WTC11 (cell line): ENCODE measurements at places on chromosomes 2 and 18. TPM values are rescaled to one million over a fixed set of nuclear protein-coding genes. Genes with fewer than 3 reads are reported as not detected.

GRCh38 chr18:63832470-63832869 lies 55.0 kb upstream of the SERPINB2 start:
- no peak overlapping the region for H3K4me3 ChIP-seq
- H3K27me3 ChIP-seq = no peaks in the 10 kb centered on the region
- no peak overlapping the region for H3K27ac ChIP-seq
- H3K36me3 ChIP-seq = no peaks in the 10 kb centered on the region

DNA sequence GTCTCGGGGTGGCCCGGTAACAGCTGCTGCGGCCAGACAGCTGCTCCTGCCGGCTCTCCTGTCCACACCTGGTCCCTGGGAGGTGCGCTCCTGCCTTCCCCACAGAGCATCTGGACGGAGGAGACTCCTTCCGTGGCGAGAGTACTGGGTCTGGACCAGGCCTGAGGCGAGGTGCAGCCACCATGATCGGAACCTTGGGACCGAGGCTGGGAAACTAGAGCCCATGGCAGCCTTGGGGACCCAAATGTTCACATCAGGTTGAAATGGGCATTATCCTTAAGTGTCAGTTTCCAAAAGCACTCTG lies 628 bp downstream of the GIGYF2 start:
- H3K27ac ChIP-seq = peak overlapping the region; percentile 78
- DNase-seq = no peak
- H3K4me3 ChIP-seq = peak overlapping the region; percentile 98
- peaks cover 33% of the 10 kb centered on the region for H3K4me1 ChIP-seq
- peaks cover 10% of the 10 kb centered on the region for H3K36me3 ChIP-seq

DNA sequence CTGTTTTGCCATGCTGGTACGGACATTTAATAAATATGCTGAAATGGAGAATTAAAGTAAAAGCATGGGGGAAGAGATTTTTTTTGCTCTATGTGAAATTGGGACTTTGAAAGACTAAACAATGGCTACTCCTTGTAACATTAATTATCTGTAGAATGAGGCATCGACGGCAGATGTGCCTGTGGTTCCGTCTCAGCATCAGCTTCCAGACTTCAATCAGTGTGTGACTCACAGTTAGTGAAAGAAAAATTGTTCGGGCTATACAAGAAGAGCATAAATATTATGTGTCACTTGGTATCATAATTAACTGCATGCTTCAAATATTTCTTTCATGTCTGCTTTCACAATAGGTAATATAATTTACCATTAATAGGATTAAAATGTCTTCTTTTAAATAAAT lies 117.0 kb upstream of the SMIM21 start:
- peaks cover 8% of the 10 kb centered on the region for H3K4me1 ChIP-seq
- no peak for DNase-seq
- no peak overlapping the region for H3K27ac ChIP-seq
- no peak overlapping the region for H3K4me3 ChIP-seq
- H3K27me3 ChIP-seq = peaks cover 1% of the 10 kb centered on the region; the same call in 1 of the 2 replicates

The HAAO gene
- total RNA-seq = 8.0 to 9.8 TPM (median 8.4 TPM) in 3 replicates

GRCh38 chr2:112073875-112074274 lies 18.8 kb downstream of the TMEM87B start:
- peaks cover 4% of the 10 kb centered on the region; the same call in 1 of the 2 replicates for H3K4me1 ChIP-seq
- H3K27me3 ChIP-seq = no peaks in the 10 kb centered on the region
- no peak overlapping the region for H3K4me3 ChIP-seq
- no peak overlapping the region for H3K27ac ChIP-seq
- DNase-seq = no peak

- H3K4me3 ChIP-seq = no peak overlapping the region
- DNase-seq = no peak
- no peak overlapping the region for H3K27ac ChIP-seq
- peaks cover 11% of the 10 kb centered on the region for H3K36me3 ChIP-seq
Measured at GRCh38 chr18:34624551-34624950, 85.5 kb upstream of the DTNA start.

The MTCL1 gene
- 50.0 to 64.3 TPM (median 52.9 TPM) in 3 replicates for total RNA-seq

DNA sequence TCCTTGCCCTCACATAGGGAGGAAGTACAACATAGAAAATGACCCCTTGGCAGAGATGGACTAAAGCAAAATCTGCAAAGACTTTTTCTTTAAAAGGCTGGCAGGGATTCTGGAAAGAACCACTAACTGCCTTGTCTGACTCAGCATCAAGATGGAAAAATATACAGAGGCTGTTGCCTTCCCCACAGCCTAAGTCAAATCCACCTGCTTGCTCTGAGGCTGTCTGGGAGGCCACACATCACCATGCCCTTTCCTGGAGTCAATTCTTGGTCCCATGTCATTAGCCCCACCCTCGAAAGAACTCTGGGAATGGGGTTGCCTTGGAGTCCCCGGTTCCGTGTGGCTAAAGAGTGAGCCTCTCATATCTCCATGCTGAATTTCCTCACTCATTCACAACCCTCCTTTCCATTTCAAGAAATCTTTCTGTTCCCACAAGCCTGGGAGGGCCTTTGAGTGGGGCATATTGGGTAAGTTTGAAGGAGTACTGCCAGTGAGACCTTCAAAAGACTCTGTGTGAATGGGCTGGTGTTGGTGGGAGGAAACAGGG lies 39.4 kb downstream of the BMP10 start:
- H3K36me3 ChIP-seq = no peaks in the 10 kb centered on the region
- DNase-seq = no peak
- no peak overlapping the region for H3K27ac ChIP-seq
- H3K4me3 ChIP-seq = no peak overlapping the region
- H3K4me1 ChIP-seq = peaks cover 15% of the 10 kb centered on the region

DNA sequence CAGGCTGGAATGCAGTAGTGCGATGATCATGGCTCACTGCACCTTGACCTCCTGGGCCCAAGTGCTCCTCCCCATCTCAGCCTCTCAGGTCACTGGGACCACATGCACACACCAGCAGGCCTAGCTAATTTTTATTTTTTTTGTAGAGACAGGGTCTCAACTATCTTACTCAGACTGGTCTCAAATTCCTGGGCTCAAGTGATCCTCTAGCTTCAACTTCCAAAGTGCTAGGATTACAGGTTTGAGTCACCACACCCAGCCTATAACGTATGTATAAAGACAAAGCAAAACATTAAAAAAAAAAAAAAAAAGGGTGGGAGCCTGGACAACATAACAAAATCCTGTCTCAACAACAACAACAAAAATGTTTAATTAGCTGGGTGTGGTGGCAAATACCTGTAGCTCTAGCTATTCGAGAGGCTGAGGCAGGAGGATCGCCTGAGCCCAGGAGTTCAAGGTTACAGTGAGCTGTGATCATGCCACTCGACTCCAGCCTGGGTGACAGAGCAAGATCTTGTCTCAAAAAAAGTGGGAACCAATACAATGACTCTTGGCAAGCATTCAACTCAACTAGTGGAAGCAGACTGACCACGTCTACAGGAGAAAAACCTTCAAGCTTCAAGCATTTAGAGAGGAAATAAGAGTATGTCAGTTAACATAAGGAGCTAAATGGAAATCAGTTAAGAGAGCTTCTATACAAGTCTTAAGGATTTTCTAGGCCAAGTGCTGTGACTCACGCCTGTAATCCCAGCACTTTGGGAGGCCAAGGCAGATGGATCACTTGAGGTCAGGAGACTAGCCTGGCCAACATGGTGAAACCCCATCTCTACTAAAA lies 2.6 kb downstream of the GTF3C2 start:
- no peaks in the 10 kb centered on the region for H3K27me3 ChIP-seq
- peak overlapping the region; percentile 89 for H3K27ac ChIP-seq

DNA sequence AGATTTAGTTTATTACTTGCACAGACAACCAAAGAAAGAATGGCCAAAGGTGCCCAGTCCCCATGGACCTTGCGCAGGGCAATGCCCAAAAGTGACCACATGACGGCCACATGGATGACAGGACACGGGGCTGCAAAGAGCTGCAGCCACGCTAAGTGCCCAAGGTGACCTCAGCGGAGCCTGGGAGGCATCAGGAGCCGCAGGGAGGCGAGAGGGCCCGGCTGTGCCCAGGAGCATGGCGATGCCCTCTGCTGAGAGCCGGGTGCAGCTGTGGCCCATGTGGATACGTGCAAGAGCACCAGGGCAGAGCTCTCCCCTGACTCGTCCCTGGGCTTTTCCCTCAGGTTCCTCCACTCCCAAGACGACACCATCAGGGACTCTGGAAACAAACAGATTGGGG lies 14.7 kb downstream of the HES6 start:
- no peaks in the 10 kb centered on the region for H3K36me3 ChIP-seq
- H3K27ac ChIP-seq = no peak overlapping the region
- peaks cover 8% of the 10 kb centered on the region for H3K4me1 ChIP-seq

DNA sequence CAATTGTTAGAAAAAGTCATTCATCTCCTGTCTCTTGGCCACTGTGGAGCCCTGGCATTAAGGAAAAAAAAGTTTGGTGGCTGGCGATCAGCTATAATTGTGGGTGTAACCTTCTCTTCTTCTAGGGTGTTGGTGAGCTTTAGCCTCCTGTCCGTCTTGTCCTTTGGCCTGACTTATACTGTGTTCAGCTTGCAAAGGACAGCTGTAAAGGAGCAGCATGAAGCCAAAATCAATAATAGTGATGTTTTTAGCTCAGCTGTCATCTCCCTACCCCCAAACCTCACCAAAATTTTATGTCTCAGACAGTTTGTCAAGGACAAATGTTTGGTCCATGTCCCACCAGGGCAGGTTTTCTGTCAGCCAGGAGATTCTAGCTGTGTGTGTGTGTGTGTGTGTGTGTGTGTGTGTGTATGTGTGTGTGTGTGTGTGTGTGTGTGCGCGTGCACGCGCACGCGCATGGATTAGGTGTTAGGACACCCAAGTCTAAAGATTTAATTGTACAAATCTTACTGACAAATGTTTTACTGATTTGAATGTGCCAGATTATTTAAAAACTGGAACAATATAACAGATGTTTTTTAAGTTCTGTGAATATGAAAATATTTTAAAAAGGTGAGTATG lies 109.2 kb downstream of the PTPRM start:
- no peak for DNase-seq
- H3K4me1 ChIP-seq = no peaks in the 10 kb centered on the region
- no peak overlapping the region for H3K27ac ChIP-seq
- no peaks in the 10 kb centered on the region for H3K36me3 ChIP-seq

DNA sequence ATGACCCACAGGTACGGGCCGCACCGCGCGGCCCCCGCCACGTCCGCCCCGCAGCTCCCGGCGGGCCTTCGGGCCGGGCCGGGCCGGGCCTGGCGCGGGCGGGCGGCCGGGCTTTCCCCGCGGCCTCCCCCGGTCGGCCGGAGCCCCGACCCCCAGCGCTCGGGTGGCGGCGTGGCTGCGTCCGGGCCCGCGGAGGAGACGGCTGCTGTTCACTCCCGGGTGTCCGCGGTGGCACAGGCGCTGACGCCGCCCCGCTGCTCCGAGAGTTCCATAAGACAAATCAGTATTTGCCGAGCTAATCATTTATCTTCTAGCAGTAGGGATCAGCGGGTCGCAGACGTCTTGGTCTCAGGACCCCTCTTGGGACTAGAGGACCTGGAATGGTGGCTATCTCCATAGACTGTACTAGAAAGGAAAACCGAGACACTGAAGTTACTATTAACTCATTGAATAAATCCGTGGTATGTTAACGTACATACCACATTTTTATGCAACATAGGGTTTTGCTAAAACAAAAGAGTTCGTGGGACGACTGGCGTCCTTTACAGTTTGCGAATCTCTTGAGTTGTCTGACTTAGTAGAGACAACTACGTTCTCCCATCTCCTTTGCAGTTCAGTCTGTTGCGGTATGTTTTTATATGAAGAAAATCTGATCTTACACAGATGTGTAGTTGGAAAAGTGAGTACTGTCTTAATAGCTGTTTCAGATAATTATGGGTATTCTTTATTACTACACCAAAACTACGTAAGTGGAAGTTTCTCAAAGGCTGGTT lies 500 bp downstream of the LIMS1 start:
- no peaks in the 10 kb centered on the region for H3K36me3 ChIP-seq
- H3K27ac ChIP-seq = peak overlapping the region; percentile 76
- DNase-seq = peak; percentile 31
- H3K4me3 ChIP-seq = peak overlapping the region; percentile 92
- H3K4me1 ChIP-seq = peaks cover 36% of the 10 kb centered on the region
- peaks cover 12% of the 10 kb centered on the region for H3K27me3 ChIP-seq

DNA sequence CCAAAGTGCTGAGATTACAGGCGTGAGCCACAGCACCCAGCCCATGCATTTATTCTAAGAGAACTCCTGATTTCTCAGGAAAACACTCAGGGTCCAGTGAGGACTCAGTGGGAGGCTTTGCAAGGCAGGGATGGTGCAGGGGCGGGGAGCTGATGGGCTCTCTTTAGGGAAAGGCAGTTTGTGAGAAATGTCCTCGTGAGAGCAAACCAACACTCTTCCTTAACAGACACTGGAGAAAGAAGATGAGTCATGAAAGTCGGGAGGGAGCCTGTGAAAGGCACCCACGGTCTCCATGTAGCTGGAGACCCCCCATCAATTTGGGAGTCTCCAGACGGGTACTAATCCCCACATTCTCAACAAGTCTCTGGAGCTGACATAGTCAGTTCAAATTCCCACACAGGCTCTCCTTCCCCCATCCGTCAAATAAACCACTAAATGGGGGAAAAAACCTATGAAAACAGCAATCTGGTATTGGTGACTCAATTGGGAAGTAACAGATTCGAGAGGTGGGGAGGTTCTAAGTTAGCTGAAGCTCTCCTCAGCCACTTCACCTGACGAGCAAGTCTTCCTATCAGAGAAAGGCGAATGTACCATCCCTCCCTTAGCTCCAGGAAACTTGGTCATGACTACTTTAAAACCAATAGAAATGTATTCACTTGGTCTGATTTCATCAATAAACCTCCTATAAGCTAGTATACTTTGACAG lies 11.0 kb upstream of the CREG2 start:
- H3K27me3 ChIP-seq = no peaks in the 10 kb centered on the region; the same call in 1 of the 2 replicates
- no peaks in the 10 kb centered on the region for H3K36me3 ChIP-seq
- peak; percentile 3 for DNase-seq
- no peak overlapping the region for H3K4me3 ChIP-seq

- H3K27ac ChIP-seq = no peak overlapping the region
- no peaks in the 10 kb centered on the region; the same call in 1 of the 2 replicates for H3K27me3 ChIP-seq
- no peak for DNase-seq
- H3K36me3 ChIP-seq = no peaks in the 10 kb centered on the region
Measured at GRCh38 chr18:56161566-56162260, 476.7 kb downstream of the TXNL1 start.

GRCh38 chr18:5693699-5694294 lies 150.0 kb upstream of the EPB41L3 start:
- no peak overlapping the region for H3K27ac ChIP-seq
- DNase-seq = no peak
- no peak overlapping the region for H3K4me3 ChIP-seq
- no peaks in the 10 kb centered on the region; the same call in 1 of the 2 replicates for H3K27me3 ChIP-seq

The ASAP2 gene
- total RNA-seq = 14.3 to 15.6 TPM (median 14.5 TPM) in 3 replicates

DNA sequence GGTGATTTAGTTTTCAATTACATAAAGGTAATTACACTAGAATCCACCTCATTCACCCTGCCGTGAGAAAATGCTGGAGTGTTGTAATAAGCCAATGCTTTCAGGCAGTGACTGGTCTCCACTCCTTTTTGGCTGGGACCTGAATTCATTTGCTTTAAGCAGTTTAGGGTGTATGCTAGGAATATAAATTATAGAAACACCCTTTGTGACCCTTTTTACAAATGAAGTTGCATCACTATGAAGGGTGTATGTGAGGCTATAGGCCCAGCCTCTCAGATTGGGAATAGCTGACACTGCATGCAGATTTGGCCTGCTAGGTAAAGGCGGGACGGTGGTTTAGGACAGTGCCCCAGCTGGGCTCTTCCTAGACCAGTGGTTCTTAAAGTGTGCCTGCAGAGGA lies 50.8 kb upstream of the NFE2L2 start:
- H3K36me3 ChIP-seq = 0 out of 2 replicates have a peak, but pooled peaks cover 3% of the 10 kb centered on the region
- no peak overlapping the region for H3K27ac ChIP-seq
- DNase-seq = no peak
- H3K27me3 ChIP-seq = no peaks in the 10 kb centered on the region
- H3K4me1 ChIP-seq = peaks cover 27% of the 10 kb centered on the region
- H3K4me3 ChIP-seq = no peak overlapping the region
